ENCODE measurements at places on chromosomes 5 and 9.
A peak's percentile ranks its signal among the peaks of the same experiment; 100 is the strongest.

DNA sequence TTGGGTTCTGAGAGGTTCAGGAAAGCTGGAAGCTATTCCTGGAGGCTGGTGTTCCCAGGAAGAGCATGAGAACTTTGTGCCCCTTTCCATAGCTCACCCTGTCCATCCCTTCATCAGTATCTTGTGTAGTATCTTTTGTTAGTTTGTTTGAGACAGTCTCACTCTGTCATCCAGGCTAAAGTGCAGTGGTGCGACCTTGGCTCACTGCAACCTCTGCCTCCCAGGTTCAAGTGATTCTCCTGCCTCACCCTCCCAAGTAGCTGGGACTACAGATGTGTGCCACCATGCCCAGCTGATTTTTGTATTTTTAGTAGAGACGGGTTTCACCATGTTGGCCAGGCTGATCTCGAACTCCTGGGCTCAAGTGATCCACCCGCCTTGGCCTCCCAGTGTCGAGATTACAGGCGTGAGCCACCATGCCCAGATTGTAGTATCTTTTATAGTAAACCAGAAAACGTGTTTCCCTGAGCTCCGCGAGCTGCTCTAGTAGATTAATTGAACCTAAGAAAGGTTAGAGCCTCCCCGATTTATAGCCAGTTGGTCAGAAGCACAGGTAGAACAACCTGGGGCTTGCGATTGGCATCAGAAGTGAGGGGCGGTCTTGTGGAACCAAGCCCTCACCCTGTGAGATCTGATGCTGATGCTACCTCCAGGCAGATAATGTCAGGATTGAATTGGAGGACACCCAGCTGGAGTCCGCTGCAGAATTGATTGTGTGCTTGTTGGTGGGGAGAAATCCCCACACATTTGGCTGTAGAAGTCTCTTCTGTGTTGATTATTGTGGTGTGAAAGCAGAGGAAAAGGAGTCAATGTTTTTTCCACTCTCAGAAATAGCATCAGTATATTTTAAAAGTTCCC is 32.3 kb downstream of the ATP6V0E1 start:
- DNase-seq: no peak

DNA sequence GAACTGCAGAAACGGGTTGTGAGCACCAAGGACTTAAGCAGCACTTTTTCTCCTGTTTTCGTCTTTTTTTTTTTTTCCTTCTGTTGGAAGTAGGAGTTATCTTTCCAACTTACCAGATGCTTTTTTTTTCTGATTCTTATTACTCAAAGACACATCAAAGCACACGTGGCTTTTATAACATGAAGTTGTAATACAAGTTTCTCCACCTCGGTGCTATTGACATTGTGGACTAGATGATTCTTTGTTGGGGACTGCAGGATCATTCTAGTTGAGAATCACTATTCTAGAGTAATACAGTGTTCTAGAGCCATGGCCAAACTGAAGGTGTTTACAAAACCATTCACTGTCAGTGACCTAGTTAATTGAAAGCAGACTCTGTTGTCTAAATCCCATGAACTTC is 51.5 kb downstream of the MYO10 start:
- DNase-seq: no peak

GRCh38 chr5:132444061-132444460 is 46.5 kb downstream of the IRF1 start:
- DNase-seq: no peak

DNA sequence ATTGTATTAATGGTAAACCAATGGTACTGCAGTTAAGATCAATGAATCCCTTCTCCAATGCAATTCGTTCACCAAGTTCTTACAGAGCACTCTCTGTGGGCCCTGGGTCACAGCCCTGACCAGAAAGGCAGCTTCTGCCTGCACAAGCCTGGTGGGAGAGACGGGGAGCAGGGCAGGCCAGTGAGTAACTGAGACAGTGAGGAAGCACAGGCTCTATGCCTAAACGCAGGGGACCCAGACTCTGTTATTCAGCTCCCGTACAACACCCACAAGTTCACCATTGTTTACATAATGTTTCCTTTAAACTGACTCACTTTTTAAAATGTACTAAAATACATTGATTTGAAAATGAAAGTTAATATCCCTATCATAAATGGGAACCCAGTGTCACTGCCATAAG is 40.5 kb upstream of the CTSL start:
- no peak for DNase-seq

- no peak for DNase-seq
Measured at GRCh38 chr9:15178631-15179030, 128.4 kb downstream of the TTC39B start.

- peak; percentile 71 for DNase-seq
Measured at GRCh38 chr9:33415501-33416038, 13.2 kb upstream of the AQP7 start.

DNA sequence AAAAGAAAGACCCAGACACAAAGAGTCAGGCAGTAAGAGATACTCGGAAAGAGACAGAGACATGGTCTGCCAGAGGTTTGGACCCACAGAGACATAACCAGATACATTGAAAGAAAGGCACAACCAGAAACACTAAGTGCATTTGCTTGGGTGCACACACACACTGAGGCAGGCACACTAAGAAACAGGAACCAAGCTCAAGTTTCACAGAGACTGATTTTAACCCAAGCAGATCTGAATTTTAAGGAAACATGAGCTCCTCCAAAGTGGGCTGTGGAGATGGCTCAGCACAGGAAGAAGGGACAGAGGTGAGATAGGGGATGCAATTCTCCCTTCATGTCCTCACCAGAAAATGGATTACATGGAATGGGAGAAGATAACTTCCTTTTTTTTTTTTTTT is 9.5 kb downstream of the AQP3 start:
- DNase-seq: no peak

GRCh38 chr5:13553896-13554295 is 390.6 kb downstream of the DNAH5 start:
- DNase-seq: no peak

DNA sequence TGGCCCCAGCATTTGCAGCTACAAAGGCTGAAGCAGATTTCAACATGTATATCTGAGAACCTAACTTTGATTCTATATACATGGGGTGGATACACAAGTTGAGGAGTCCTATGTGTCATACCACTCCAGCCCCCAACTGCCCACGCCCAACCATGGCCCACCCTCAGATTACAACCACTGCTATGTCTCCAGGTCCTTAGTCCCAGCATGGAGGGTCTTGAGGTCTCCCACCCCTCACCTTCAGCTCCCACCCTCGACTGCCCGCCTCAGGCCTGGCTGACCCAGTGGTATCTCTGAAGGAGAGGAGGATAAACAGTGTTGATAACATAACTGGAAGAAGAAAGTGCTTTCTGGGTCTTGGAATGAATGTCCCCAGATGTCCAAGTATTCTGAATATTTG is 8.2 kb downstream of the SOWAHA start:
- no peak for DNase-seq

DNA sequence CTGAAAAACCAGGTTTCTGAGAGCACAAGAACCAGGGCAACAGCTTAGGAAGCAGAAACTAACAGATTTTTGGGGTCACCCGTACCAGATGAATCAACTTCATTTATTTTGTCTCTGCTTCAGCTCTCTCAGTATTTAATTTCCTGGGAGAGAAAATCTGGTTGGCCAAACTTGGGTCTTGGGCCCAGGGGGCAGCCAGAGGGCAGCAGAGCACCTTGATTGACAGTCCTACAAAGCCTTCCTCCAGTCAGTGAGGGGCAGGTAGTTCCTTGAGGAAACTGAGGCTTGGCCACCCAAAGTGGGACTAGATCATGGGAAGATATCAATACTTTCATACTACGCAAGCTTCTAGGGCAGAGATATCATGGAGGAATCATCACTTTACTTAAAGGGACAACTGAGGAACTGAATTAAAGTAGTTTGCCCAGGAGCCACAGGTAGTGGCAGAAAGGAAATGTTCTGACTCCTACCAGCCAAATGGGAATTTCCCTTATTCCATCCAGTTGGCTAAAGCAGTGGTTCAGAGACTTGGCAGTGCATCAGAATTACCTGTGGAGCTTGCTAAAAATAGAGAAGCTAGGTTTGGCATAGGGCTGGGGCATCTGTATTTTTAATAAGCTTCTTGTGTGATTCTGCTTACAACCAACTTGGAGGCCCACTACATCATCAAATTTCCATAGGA is 21.5 kb upstream of the ARHGAP26 start:
- no peak for DNase-seq

- DNase-seq: no peak
Measured at GRCh38 chr5:82330530-82331270, 52.5 kb upstream of the RPS23 start.

DNA sequence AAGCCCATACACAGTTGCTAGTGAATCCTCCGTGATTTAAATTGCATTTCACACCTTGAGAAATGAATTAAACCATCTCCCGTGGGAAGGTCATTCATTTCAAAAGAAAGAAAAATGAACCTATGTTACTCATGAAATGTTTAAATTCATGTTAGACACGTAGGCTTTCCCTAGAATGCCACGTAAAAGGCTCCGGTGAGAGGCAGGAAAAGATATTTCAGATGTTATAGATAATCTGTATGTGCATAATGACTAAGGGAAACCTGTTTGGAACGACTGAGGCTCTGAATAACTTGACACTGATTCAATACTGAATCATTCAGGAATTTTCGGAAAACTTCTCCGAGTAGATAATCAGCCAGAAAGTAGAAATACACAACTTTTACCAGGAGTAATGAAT is 134.3 kb upstream of the ICE1 start:
- DNase-seq: no peak

DNA sequence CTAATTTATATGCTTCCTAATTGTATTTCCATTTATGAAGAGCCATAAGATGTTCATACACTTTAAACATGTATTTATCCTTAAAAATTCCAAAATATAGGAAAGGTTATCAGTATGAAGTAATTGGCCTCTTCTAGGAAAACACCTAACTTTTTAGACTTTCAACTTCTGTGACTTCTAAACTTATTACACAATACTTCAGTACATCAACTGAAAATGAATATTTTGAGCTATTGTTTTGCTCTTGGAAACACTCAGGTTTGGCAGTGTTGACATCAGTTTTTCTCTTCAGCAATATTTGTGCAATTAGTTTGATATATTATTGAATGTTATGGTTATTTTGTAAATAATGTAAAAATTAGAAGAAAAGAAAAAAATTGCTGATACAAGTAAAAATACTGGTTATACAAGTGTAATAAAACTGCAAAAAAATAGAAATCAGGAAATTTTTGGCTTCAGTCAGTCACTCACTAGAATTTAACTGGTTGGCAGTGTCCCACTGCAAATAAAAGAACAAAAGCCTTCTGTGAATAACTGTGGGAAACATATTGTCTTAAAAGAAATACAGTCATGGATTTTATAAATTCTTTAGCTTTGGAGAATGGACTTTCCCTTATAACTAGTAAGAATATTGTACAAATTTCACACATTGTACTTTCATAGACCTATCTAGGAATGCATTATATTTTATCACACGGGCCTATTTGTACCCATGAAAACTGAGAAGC is 635.9 kb downstream of the TLE1 start:
- no peak for DNase-seq

- no peak for DNase-seq
Measured at GRCh38 chr5:133245191-133246052, 193.6 kb downstream of the HSPA4 start.

DNA sequence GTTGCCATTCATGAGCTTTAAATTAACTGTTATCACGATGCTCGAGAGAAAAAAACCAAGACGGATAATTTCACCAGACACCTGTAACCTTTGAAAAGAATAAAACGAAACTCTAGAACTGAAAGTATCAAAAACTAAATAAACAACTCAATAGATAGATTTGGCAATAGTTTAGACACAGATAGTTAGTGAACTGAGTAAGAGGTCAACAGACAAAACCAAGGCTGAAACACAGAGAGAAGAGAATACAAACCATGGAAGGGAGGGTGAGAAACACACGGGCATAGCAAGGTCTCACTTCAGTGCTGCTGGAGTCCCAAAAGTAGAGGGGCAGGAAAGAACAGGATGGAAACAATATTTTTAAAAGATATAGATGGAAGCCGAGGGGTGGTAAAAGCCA is 3.3 kb upstream of the OR2V1 start:
- DNase-seq: no peak

GRCh38 chr5:69137807-69138206 is 29.1 kb upstream of the CCNB1 start:
- no peak for DNase-seq

DNA sequence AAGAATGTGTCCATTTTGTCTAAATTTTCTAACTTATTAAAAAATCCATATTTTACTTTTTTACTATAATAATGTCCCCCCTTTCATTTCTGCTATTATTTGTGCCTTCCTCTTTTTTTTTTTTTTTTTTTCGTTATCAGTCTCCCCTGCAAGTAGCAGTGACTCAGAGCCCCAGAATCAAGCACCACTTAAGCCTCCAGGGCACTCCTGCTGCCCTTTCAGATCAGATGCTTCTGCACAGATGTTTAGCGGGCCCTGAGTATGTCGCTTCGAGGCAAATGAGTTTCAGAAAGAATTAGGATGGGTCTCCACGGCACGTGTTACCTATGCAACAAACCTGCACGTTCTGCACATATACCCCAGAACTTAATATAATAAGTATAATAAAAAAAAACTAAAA is 11.7 kb downstream of the MED7 start:
- no peak for DNase-seq

- DNase-seq: no peak
Measured at GRCh38 chr9:80175286-80176150, 603.8 kb downstream of the TLE4 start.

GRCh38 chr5:178235588-178235974 is 3.0 kb upstream of the PHYKPL start:
- DNase-seq: no peak

DNA sequence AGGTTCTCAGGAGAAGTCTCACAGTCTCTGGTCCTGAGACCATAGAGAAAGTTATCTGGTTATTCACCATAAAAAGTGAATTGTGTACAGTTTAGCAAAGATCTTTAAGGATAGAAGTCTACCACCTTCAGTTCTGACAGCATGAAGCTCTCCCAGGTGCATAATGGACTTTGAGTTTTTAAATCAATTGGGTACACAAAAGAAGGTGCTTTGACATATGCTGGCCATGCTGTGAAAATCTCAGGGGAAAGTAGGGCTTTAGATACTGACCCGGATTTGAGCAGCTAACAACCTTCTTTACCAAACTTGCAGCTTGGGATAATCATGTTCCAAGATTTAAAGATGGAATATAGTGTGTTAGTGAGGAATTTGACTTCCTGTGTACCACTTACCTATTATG is 264.2 kb downstream of the ZSWIM6 start:
- DNase-seq: no peak

DNA sequence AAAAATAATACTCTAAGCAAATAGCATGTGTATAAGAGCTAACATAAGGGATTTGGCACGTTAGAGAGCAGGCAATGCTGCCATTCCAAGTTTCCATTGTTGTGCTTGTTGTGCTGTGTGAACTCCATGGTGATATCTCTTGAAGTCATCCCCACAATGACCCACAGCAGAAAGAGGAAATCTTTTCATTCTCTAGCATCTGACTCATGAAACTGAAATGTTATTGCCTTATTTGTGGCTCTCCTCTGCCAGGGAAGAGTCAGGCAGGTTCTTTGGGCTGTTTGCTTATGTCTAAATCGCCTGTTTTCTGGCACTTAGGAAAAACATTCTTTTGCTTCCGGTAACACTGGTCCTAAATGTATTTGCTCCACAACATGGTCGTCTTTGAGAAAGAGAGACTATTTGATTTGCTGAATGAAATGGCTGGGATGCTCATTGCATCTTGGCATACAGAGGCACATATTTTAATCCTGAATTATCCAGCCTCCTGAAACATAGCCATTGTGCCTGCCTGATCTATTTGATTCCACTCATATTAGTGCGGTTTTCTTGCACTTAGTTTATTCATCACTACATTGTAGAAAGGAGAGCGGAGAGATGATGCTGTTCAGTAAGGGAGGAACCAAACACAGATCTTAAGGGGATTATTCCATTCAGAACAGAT is 188.8 kb downstream of the CSNK1G3 start:
- DNase-seq: no peak
